ENCODE measurements at places on chromosomes 4 and X.

DNA sequence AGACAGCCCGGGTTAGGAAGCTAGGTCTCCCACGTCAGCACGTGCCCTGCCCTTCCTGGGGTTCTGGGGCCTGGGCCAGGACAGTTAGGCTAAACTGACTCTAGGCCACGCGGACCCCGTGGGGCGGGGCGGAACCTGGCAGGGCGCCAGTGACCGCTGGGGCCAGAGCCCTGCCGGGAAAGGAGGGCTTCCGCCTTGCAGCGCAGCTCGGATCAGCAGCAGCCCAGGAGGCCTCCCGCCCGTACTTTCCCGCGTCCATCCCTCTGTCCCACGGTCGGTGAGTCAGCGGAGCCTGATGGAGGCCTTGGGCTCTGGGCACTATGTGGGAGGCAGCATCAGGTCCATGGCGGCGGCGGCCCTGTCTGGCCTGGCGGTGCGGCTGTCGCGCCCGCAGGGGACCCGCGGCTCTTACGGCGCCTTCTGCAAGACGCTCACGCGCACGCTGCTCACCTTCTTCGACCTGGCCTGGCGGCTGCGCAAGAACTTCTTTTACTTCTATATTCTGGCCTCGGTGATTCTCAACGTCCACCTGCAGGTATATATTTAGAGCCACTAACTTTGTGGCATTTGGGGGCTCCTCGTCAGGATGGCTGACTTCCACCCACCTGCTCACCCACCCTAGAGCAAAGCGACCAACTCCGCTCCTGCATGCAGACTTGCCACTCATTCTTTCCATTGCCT, at the start of gene SMIM10:
TSS of gene SMIM10 (plus strand) at position 191 of the 681 bp plus-strand sequence. CDS start at position 296, 105 bp downstream.
- DNase-seq: no peak

DNA sequence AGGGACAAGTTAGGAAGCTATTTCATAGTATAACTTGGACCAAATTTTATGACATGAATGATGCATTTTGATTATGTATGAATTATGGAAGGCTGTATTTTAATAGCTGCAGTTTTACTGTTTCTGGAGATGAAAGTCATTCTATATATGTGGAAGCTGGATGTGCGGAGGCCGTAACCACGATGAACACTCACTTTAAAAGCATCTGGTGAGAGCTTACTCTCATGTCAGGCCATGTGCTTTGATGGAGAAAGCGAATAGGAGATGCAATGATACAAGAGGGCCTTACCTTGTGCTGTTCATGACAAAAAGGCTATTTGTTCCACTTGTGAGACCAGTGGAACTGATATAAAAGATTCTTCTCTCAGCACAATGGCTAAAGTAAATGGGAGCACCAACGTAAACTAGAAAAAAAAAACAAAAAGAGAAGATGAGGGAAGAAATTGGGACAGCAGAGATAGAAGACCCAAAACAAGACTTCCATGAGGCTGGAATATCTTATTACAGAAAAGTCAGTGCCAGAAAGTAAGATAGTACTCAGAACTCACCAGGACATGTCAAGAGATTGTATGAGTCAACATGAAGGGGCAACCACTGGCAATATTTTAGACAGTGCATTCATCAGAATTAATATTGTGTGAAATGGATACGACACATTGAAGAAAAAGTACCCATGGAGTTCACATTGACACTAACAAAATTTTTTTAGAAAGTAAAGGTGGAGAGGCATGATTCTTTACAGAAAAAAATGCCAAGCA, 63.3 kb upstream of the GAB1 start:
- no peak for DNase-seq

GRCh38 chrX:39688576-39689375, 409.0 kb downstream of the BCOR start:
- DNase-seq: no peak

DNA sequence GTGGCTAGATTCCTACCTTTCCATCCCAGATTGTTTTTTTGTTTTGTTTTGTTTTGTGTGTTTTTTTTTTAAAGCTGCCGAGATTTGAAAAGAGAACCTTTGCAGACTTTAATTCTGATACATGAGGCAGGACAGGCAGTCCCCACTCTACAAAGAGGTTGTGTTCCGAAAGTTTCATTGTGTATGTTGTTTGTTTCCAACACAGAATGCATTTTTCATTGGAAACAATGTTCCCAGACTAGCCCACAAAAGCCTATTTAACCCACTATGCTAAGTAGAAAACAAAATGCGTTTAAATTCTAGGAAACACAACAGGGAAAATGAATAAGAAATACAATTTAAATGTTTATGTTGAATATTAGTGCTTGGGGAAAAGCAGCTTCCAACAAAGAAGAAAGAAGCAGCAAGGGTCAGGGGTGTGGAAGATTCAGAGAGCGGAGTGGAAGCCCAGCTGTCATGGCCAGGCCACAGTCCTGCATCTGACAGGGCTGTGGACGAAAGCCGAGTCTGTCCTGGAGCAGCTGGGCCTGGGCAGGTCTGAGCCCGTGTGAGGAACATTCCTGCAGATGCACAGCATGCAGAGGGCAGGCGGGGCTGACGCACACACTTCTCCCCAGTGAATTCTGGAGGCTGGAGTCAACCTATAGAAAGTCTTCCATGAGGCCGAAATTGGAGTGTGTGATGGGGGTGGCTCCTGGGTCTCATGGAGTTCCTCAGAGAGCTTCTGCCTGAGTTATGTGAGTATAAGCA, 12.4 kb upstream of the SETD7 start:
- no peak for DNase-seq

- DNase-seq: no peak
These were observed 223.3 kb upstream of the MAGEB2 start for GRCh38 chrX:29992083-29992482.

DNA sequence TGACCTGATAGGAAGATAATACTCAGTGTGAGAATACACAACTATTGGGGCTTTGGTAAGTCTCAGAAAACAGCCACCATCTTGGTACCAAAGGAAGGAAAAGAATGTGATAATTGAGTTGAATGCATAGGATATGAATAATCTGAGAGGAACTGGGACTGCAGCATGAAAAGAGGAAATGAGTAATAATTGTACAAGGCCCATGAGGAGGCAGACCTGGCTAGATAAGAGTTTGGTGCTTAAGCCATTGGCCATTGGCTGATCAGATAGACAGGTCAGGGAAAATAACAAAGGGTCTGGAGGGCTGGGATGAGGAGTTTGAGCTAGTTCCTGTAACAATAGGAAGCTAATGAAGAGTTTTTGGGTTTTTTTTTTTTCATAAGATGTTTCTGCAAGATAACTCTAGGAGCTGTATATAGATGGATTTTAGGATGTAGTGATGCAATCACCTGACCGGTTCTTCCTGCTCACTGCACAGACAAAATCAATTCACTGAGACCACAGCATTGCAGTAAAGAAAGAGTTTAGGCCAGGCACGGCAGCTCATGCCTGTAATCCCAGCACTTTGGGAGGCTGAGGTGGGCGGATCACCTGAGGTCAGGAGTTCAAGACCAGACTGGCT, 5.3 kb upstream of the TRMT2B start:
- DNase-seq: no peak

GRCh38 chrX:110698696-110699095, 96.9 kb downstream of the CHRDL1 start:
- DNase-seq: no peak

DNA sequence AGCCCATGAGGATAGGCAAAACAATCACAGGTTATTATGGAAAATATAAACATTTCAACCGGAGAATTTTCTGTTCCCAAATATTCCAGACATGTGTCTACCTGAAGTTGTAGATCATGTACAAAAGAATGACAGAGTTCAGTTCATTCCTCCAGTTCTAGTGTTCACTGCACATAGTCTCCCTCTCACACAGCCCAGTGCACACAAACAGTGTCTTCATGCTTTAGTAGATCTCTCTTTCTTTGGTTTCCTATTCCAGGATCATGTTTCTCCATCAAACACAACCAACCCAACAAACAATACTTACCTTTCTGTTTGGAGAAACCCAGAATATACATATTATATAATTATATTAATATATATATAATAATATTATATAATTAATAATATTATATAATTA, 671.9 kb downstream of the TRIML1 start:
- no peak for DNase-seq

DNA sequence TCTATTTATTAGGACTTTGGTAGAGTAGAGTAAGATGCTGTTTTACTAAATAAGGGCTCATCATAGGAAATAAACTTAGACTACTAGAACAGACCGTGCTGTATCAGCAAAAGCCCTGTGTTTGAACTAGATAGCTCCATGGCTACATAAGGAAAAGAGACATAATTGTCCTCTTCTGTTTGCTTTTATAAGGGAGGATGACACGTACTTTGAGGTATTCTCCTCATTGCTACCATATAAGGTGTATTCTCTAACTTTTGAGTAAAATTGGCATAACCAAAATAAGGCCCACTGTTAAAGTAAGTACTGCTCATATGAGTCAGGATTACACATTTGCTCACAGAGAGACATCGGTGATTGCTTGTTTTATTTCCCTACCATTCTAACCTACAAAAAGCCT, 64.3 kb downstream of the PDLIM5 start:
- DNase-seq: no peak

- DNase-seq: no peak
These were observed 177.6 kb downstream of the IQCM start for GRCh38 chr4:149638073-149638472.

GRCh38 chrX:74781507-74782034, 143.7 kb downstream of the NEXMIF start:
- no peak for DNase-seq

DNA sequence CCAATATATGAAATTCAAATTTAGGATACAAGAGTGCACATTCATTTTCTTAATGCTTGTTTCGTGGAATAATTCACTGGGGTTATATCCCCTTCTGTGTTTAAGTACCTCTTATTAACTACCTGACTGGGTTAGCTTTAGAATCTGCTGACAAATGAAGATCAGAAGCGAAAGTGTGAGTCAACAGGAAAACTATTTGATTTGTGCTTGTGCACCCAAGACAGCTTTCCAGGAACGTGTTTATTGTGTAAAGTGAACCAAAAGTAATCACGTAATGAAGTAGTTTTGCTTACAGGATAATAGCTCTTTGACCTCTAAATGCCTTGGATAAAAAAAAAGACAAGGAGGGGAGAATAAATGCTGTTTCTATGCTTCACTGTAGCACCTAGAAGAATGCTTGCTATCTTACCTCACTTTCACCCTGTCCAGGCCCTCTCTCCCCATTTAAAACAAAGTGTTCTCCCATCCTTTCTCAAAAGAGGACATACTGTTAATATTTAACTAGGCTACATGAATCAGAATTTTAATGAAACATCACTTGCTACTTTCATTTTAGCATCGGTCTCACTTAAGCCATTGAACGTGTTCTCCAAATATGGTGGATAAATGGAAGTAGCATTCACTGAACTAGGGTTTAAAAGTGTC, 141.9 kb downstream of the THOC2 start:
- DNase-seq: no peak

GRCh38 chr4:28421221-28421620, 1560.6 kb downstream of the STIM2 start:
- DNase-seq: no peak

DNA sequence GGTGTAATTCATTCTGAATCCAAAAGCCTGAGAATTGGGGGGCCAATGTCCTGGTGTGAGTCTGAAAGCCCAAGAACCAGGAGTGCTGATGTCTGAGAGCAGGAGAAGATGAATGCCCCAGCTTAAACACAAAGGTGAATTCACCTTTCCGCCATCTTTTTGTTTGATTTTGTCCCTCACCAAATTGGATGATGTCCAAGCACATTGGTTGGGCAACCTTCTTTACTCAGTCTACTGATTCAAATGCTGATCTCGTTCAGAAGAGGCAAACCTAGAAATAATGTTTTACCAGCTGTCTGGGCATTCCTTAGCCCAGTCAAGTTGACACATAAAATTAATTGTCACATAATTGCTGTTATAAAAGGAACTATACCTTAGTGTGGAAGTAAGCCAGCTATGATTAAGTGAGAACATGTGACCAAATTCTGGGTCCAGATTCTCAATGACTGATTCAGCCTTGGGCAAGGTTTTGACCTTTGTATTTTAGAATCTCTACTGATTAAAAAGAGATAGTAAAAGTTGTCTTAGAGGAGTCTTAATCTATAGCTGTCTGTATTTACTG, 34.5 kb upstream of the SLC4A4 start:
- DNase-seq: no peak

- DNase-seq: no peak
These were observed 23.3 kb upstream of the PPP2R2C start for GRCh38 chr4:6495736-6496135.

GRCh38 chr4:53422367-53422766, 44.9 kb downstream of the FIP1L1 start:
- no peak for DNase-seq

DNA sequence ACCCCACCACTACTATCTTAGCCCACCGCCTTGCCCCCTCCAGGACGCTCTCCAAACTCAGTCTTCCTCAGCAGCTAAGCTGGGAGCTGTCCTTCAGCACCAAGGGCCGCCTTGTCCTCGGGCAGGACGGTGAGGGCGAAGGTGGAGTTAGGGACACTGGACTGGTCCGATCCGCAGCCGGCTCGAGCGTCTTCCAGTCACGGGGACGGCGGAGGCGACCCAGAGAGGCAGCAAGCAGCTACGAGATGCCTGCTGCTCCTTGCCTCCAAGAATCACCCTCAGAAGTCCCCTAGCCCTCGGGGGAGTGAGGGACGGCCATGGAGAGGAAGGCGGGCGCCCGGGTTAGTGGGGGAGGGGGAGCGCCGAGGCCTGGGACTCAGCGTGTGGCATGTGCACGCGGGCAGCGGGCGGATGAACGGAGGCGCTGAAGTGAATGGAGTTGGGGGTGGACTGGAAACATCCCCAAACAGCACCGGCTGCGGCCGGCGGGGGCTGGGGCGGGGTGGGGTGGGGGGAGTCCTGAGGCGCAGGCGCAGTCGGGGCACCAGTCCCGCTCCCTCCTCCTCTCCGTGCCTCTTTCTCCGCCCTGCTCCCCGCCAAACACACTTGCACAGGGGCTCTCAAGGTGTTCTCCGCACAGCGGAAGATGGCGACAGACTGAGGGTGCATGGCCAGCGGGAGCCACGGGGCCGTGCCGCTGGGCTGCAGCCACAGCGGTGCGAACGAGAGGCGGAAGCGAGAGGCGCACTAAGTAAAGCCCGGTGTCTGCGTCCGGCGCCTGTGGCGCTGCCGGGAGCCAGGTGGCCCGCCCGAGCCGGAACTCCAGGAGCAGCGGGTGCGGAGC, at the start of gene NALF2:
TSS of gene NALF2 (plus strand) at position 545 of the 844 bp plus-strand sequence. CDS start 957 bp downstream, outside the sequence.
- DNase-seq: no peak

GRCh38 chr4:98319021-98319420, 57.8 kb downstream of the RAP1GDS1 start:
- DNase-seq: no peak

GRCh38 chr4:143046454-143046853, 138.3 kb upstream of the USP38 start:
- DNase-seq: no peak

GRCh38 chr4:121951521-121952110, at the start of gene TRPC3:
TRPC3 (minus strand) TSS chr4:121952060; CDS start chr4:121951680, 380 bp downstream.
- DNase-seq: peak; percentile 35

- DNase-seq: no peak
These were observed 14.1 kb upstream of the CYTL1 start for GRCh38 chr4:5033281-5033841.

- DNase-seq: no peak
These were observed 328.3 kb upstream of the RPS6KA3 start for GRCh38 chrX:20594985-20595384.

Measured in stimulated activated naive CD4-positive, alpha-beta T cell (primary cell).